Daoy (cell line): ENCODE measurements at places on chromosomes 5 and 9. TPM values are rescaled to one million over a fixed set of nuclear protein-coding genes. Genes with fewer than 3 reads are reported as not detected.

LHX3 gene
- not detected in 2 replicates for total RNA-seq

GCNT4 gene
- 1.7 and 1.9 TPM in 2 replicates for total RNA-seq

CCL27 gene
- not detected in 2 replicates for total RNA-seq

NKD2 gene
- 0.45 and 1.3 TPM in 2 replicates for total RNA-seq

SLCO6A1 gene
- total RNA-seq = 0.48 TPM in 1 of 2 replicates, not detected in the other

SRD5A1 gene
- total RNA-seq = 8.6 and 14.3 TPM in 2 replicates

MARCOL gene
- total RNA-seq = not detected in 2 replicates

FGF18 gene
- total RNA-seq = 0.29 TPM in 1 of 2 replicates, not detected in the other
